Fibroblast of skin of scalp (primary cell): ENCODE measurements at places on chromosomes 5 and 9.

GRCh38 chr9:137453643-137454081 lies 5.5 kb downstream of the NSMF start:
- DNase-seq: peak; percentile 79

GRCh38 chr9:137406876-137407589 lies 15.9 kb downstream of the EXD3 start:
- peak; percentile 48 for DNase-seq

GRCh38 chr9:34275811-34276210 lies 53.3 kb downstream of the KIF24 start:
- no peak for DNase-seq

DNA sequence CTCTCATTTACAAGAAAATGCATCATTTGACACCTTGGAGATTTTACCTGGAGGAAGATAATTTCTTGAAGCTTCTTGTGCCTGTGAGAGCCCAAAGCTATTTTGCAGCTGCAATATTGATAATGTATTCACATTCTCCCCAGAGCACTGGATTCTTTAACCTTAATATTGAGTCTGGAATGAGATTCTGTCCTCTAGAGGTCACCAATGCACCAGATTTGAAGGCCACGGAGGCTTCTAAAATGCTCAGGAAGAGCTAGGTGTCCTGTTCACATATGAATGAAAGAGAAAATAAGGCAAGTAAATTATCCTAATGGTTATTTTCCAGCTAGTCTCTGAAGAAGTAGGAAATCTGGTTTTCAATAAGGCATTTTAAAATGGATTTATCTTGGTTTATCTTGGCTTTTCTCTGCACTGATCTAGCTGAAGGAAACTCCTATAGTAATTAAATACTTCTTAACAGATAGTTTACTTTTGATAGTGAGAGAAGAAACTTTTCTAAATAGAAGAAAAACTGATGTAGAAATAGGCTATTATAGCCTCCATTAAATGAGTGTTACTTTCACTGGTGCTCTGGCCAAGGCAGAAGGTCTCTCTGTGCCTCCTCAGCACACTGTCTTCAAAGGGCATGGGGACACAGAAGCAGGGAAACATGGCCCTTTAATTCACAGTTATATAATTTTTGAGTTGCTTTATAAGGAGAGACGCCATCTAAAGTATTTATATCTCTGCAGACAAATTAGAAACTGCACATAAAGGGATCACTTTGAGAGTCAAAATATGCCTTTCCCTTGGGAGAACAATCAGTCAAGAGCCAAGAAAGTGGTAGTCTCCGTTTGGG lies 297.0 kb upstream of the ACTBL2 start:
- DNase-seq: peak; percentile 82

- no peak for DNase-seq
Observed at GRCh38 chr9:130837643-130838042, 2.6 kb downstream of the ABL1 start.

GRCh38 chr5:59361454-59361853 lies 532.1 kb downstream of the PDE4D start:
- no peak for DNase-seq

GRCh38 chr5:91183743-91184142 lies 199.4 kb downstream of the ARRDC3 start:
- no peak for DNase-seq

DNA sequence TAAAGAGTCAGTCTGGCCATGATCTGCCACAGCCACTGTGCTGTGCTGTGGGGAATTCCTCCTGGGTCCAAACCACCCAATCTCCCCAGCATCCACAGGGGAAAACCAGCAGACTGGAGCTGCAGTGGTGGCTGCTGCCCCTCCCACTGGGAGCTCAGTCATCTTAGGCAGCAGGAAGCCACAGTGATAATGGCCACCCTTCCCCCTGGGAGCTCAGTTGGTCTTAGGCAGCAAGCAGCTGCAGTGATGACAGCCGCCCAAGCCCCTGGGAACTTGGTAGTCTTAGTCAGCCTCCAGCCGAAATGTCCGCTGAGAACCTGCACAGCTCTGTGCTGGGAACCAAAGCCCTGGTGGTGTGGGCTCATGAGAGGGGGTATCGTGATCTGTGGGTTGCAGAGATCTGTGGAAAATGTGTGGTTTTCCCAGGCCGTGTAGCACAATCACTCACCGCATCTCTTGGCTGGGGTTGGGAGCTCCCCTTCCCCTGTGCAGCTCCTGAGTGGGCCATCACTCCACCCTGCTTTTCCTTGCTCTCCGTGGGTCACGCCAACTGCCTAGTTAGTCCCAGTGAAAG lies 38.4 kb upstream of the SMIM15 start:
- DNase-seq: peak; percentile 80

GRCh38 chr5:132209901-132210545 lies 17.6 kb downstream of the P4HA2 start:
- DNase-seq: no peak

DNA sequence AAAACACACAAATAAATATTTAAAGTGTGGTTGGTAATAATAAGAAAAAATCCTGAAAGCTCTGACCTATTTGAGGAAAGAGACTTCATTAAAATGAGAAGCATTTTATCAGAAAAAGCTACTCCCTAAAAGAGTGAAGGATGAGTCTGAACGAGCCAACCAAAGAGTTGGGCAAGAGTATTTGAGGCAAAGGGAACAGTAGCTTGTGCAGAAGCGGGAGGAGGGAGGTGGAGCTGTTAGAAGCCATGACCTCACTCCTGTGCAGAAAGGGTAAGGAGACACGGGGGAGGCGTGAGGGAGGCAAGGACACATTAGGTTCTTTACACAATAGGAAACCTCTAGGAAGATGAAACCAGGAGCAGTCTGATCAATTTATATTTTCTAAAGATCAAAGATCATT lies 29.4 kb downstream of the SH3RF2 start:
- DNase-seq: no peak

DNA sequence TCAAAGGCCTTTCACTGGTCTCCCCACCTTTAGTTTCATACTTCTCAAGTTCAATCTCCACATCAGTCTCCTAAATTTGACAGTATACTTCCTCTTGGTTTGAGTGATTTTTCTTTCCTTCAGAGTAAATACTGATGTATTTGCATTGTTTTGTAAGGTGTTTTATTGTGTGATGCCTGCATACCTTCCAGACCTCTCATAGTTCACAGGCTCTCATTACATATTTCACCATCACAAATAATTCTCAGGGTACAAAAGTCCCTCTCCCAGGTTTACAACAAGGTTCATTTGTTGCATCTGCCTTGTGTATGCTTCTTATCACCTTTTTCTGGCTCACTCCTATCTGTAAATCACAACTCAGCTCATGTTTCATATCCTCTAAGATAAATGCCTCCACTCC lies 22.2 kb upstream of the TUSC1 start:
- DNase-seq: no peak

GRCh38 chr9:125549891-125550885 lies 156.8 kb downstream of the MAPKAP1 start:
- peak; percentile 66 for DNase-seq

DNA sequence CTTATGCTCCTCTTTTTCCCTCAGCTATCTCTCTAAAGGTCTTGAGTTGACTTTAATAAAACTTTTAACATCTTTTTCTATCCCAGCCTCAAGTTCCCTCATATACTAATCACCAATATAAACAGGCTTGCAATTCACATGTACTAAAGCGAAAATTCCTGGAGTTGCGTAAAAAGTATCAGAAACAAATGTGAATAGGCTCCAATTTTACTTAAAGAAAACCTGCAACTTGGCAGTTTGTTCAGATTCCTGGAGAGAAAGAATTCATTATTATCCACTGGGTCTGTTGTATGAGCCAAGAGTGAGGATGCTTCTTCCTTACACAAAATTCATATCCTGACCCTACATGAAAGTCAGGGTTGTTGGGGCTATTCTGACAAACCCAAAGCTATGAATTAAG lies 384.2 kb downstream of the DTWD2 start:
- peak; percentile 42 for DNase-seq

DNA sequence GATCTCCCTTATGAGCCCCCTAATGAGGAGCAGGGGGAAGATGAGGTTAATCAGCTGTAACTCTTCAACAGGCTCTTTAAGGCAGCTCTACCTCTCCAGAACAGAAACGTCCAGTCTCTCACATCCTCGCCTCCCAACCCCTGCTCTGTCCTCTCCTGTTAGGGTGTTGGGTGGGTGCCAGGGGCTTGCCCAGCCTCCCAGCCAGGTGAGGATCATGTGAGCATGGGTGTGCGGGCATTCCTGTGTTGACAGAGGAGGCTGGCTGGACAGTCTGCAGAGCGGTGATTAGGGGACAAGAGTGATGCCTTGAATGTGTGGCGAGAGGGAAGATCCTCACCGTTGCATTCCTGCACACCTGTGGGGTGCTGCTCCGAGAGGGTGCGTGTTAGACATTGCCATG lies 51.7 kb downstream of the CCDC180 start:
- DNase-seq: no peak

- peak; percentile 48 for DNase-seq
Observed at GRCh38 chr5:135435467-135436330, 11.4 kb downstream of the DCANP1 start.

- peak; percentile 54 for DNase-seq
Observed at GRCh38 chr5:42593591-42593990, 163.0 kb upstream of the CCDC152 start.

GRCh38 chr9:113409883-113410206 lies 630 bp downstream of the POLE3 start:
- DNase-seq: no peak

DNA sequence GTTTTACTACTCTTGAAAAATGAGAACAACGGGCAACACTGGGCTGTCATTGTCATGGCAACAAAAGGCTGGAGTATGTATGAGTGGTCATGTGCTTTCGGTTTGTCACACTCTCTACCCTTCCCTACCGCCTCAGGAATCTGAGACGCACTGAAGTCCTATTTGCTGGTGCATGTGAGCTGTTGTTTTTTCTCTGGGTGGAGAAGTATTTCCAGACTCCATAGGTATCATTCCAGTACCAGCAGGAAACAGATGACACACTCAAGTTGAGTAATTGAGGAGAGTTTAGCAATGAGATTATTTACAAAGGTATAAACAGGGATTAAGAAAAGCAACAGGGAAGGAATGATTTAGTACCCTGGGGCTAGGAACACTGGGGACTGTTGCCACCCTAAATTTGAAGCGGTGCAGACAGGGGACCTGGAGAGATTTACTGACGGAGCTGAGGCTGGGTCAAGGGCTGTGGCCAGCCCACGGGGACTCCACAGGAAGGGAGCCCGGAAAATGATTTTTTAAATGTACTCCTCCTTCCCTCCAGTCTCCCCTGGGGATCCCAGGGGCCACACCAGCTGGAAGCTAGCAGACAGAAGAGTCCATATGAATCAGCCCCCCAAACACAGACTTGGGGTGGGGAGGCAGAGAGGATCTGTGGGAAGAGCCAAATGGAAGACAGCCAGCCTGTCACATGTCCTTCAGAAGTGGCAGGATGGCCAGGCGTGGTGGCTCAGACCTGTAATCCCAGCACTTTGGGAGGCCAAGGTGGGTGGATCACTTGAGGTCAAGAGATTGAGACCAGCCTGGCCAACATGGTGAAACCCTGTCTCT lies 13.2 kb upstream of the ZBTB43 start:
- DNase-seq: peak; percentile 83

GRCh38 chr5:172586125-172587060 lies 54.7 kb upstream of the NEURL1B start:
- no peak for DNase-seq

- DNase-seq: no peak
Observed at GRCh38 chr5:76245590-76245989, 157.5 kb upstream of the IQGAP2 start.

DNA sequence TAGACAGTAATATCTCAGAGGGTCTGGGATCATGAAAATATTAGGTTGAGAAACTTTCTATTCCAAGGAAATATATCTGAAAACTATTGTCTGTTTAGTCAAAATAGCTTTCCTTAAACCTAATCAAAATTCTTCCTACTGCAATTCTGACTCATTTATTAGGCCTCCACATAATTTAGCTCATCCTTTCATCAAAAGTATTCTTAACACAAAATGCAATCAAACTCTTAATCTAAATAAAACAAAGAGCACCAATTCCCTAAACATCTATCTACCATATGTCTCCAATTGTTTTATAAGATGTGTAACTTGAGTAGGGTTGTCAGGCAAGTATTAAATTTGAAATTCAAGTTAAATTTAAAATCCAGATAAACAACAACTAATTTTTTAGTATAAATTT lies 142.1 kb downstream of the PLK2 start:
- no peak for DNase-seq

- no peak for DNase-seq
Observed at GRCh38 chr5:175576096-175576495, 81.8 kb upstream of the HRH2 start.

DNA sequence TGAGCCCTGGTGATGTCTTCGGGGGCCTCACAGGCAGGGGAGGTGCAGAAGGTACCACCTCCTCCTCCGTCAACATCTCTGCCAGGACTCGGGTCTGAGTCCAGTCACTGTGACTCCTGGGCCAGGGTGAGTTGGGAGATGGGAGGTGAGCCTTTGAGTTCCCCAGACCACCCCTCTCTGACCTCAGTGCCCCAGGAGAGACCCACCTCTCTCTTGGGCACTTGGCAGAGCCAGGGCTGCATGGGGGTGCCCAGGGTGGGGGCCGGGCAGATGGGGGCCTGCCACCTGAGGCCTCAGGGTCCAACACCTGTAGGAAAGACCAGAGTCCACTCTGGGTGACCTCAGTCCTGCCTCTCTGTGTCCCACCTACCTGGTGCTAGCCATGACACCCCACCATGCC lies 6.8 kb downstream of the KIF12 start:
- no peak for DNase-seq

DNA sequence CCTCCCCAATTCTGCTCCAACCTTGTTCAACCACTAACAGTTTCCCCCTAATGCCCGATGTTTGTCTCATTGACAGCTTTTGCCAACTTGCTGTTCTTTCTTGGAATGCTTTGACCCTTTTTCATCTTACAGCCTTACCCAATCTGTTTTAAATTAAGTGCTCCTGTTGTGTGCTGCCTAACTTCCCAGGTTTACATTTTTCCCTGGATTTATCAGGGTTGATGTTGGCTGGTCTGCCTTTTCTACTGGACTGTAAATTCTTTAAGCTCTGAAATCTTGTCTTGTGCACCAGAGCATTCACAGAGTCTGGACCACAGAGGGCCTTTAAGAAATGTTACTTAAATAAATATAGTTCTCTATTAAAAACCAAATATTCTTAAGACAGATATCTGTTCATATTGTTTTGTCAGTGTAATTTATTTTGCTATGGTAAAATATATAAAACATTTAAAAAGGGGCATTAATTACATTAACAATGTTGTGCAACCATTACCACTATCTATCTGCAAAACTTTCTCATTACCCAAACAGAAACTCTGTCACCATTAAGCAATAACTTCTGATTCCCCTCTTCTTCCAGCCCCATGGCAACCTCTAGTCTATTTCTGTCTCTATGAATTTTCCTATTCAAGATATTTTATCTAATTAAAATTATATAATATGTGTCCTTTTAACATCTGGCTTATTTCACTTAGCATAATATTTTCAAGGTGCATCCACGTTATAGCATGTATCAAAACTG lies 73.0 kb downstream of the OSTF1 start:
- DNase-seq: no peak
